ENCODE measurements at places on chromosomes 7 and 10.

DNA sequence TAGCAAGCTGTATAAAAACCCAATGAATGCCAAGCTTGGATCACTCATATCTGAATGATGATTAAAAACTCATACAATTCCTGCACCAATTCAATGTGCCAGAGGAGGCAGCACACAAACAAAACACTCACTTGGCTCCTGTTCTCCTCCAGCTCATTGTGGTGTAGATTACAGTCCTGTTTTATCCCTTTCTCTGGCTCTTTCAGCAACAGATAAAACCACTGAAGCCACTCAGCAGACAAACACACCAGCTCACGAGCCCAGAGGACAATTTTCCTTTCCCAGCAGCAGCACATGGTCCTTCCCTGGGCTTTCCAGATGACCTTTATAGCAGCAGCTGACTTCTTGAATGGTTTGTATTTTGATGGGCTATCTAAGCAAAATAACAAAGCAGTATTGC lies 107.3 kb upstream of the STARD3NL start:
- DNase-seq: no peak

DNA sequence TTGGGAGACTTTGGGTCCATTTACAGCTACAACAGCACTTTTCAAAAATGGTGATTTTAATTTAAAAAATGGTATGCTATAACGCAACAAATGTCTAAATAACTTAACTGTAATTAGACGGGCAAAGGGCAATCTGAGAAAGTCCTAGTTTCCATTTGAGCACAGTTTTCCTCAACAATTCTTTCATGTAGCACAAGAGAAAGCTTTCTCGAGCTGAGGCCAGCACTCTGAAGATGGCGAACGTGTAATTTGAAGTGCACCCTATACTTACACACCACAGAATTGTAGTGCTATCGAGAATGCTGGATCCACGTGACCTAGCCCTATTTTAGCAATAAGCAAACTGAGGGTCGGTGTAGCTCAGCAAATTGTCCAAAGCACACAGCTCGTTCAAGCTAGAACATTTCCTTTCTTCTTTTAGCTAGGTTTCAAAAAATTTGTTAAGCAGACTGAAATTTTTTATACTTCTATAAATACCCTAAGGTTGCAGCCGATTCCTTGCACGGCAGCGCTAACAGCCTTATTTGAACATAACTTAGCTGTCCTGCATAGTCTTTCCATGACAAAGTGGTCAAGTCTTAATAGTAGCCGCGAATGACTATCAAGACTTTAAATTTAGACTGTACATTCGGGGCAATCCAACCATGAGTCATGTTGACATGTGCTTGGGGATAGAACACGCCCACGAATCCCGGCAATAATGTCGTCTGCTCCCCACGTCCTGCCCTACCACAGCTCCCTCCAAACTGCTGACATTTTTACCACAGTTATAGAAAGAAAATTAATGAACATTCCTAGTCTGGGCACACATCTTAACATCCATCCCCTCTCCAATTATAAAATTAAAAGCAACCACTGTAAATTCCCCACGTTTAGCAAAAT lies 10.0 kb downstream of the KLF6 start:
- no peak for DNase-seq

- DNase-seq: no peak
Observed at GRCh38 chr10:48214716-48215485, 59.6 kb downstream of the FRMPD2 start.

- DNase-seq: no peak
Observed at GRCh38 chr10:30986053-30986555, 45.6 kb downstream of the ZNF438 start.

GRCh38 chr7:83532219-83532618 lies 116.7 kb downstream of the SEMA3E start:
- no peak for DNase-seq

DNA sequence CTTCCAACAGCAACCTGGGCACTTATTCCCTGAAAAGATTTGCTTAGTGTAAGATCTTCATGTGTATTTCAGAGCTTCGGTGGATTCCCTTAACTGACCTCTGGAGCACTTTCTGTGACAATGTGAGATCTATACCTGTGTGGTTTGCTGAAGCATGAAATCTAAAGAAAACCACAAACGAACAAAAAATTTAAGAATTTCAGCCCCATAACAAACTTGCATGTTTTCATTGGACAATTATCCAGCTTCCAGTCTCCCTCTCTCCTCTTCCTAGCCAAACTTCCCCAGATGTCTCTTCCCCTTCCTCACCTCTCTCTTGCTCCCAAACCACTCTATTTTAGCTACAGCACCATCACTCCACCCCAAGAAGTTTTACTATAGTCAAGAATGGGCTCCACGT lies 279.9 kb upstream of the SORCS1 start:
- no peak for DNase-seq

DNA sequence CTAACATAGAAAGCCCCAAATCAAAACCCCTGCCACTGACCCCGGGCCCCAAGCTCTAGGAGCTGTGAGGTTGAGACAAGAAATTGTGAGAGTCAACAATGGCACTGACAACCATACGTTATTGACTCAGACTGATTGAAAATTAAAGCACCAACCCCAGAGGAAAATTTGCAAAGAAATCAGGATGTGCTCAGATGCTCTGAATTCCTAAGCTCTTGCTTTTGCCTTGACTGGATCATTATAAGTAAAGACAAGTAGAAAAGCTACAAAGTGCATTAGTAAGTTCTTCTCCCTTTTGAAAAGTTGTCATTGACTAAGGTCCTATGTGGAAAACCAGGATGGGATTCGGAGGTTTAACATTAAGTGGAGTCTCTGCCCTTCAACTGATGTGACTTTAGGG lies 130.2 kb downstream of the SAMD9 start:
- no peak for DNase-seq

GRCh38 chr10:82390866-82391658 lies 516.1 kb downstream of the NRG3 start:
- no peak for DNase-seq

DNA sequence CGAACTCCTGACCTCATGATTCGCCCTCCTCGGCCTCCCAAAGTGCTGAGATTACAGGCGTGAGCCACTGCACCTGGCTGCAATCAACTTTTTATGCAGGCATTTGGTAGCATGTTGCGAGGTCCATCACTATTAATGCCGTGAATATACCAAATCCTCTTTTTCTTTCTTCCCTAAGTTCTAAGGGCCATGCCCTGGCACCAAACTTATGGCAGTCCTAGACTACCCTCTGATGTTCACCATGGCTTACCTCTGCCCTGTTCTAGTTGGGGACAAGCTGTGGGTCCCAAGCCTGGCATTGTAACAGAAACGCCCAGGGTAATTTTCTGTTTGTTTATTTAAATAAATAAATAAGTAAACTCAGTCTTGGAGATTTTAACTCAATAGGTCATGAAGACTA lies 13.3 kb downstream of the PRSS2 start:
- no peak for DNase-seq

DNA sequence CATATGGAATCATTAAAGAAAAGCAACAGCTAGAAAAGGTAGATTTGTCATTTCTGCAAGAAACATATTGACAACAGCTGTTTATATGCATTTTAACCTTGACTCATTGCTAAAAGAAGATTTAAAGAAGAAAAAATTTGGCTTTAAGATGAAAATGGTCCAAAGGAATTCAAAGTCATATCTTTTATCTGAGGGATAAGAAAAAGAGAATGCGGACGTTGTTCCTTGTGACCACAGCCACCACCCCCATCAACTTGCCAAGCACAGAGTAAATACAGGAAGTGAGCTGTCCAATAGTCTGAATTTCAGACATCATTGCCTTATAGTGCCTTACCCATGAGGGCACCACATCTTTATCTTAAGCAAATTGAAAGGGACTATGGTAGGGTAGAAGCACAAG lies 7.3 kb upstream of the CRPPA start:
- DNase-seq: no peak

DNA sequence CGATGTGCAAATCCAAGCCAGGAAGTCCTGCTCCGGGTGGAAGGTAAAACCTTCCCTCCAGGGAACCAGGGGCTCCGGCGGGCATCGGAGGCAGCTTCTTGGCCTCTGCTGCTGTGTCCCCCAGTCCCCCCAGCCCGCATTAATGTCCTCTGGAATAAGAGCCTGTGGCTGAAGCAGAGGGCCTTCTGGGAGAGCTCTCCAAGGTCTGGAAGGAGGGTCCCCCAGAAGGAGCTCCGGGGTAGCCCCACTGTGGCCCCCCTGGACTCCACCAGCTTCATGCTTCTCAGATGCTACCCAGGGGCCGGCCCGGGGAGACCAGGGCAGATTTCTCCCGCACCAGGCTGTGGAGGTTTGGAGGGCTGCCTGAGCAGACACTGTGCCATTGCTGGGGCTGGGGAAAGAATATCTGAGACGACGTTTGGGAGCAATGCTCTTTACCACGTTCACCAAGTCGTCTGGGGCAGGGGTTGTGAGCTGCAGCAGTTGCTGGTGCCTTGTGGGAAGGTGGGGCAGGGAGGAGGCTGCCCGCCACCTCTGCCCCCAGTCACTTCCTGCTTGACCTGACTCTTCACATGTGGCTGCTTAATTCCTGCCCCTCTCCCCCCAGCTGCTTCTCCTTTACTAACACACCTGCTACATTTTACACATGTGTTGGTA lies 8.3 kb downstream of the ZNF853 start:
- DNase-seq: no peak

- no peak for DNase-seq
Observed at GRCh38 chr7:139776486-139777132, 1.2 kb downstream of the HIPK2 start.

DNA sequence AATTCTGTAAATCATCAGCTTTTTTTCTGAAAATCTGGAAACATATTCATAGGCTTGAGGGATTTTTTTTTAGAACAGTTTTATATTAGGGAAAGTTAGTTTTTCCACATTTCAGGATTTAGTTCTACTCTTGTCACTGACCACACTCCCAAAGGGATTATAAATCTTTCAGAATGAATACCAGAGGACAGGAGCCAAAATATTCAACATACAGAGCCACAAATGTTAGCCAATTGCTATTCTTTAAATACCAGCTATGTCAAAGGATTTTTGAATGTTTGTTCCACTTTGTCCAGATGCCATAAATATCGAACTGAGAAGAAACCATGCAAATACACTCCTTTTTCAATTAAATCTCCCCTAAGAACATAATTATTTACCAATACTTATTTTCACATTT lies 50.7 kb downstream of the ODAD2 start:
- DNase-seq: no peak

DNA sequence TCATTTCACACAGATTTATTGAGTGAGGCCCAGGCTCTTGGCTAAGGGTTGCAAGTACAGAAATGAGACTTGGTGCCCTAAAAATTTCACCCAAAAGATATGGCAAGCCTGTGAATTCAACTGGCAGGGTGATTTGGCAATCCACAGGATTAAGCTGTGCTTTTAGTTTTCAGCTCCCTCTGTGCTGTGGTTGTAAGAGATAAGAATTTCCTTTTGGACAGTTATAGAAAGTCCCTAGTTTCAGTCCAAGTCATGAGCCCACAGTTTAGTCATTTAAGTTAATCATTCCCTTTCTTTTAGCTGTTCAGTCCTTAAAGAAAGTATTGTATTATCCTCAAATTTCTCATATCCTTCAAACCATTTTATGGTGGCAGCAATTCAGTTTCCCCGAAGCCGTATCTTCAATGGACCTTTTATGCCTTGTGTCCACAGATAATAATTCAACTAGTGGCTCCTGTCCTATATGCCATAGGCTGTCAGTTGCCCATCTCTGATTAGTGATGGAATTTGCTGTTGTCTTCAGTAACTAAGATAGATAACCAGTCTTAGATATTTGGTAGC lies 73.4 kb upstream of the NAMPT start:
- DNase-seq: no peak
